Effector memory CD8-positive, alpha-beta T cell (primary cell): ENCODE measurements at places on chromosomes 16 and 17.

DNA sequence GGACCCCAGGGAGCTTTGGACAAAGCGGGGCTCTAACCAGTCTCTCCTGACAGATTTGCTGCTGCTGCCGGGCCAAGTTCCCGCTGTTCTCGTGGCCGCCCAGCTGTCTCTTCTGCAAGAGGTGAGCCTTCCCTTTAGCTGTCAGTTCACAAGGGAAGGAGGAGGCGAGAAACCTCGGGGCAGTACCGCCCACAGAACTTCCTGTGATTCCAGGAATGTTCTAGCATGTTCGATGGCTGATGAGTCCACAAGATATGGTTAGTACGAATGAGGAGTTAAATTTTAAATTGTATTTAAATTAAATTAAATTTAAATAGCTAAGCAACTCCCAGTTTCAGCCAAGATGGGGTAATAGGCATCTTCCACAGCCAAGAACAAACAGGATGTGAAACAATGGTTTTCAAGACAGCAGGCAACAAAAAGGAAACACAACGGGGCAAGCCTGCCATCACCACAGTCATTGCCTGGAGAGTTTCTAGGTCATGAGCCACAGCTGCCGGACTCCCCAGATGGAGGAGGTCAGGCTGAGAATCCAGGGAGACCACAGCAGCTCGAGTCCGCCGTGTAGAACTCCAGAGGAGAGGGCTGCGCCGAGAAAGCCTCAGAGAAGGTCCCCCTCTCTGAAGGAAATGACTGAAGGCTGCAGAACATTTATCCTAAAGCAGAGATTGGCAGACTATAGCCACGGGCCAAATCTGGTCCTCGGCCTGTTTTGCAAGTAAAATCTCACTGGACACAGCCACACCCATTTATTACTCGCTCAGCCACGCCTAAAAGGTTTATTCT is 9.5 kb upstream of the TCF25 start:
- DNase-seq = peak; percentile 27

- DNase-seq = no peak
Observed at GRCh38 chr16:83392743-83393142, 415.0 kb upstream of the HSBP1 start.

DNA sequence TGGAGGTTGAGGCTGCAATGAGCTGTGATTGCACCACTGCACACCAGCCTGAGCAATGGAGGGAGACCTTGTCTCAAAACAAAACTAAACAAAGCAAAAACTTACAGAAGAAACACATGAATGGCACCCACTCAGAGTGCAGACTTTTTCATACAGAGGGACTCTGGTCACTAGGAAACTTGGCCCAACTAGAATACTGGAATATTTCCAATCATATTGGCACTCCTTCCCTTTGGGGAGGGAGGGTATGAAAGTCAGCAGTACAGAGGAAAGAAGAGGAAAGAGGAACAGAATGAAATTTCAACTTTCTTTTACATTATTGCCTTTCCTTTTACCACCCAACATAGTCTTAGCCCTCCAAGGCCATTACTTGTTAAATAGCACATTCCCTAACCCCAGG is 28.2 kb downstream of the CMTR2 start:
- DNase-seq = no peak

- DNase-seq = no peak
Observed at GRCh38 chr16:86956437-86956836, 360.8 kb downstream of the C16orf95 start.

- DNase-seq = no peak
Observed at GRCh38 chr17:82343560-82343959, 10.0 kb upstream of the SECTM1 start.

GRCh38 chr17:64384253-64385186 is 6.1 kb downstream of the PECAM1 start:
- peak; percentile 44 for DNase-seq

GRCh38 chr16:89620406-89620841 is 7.0 kb downstream of the DPEP1 start:
- DNase-seq = no peak

DNA sequence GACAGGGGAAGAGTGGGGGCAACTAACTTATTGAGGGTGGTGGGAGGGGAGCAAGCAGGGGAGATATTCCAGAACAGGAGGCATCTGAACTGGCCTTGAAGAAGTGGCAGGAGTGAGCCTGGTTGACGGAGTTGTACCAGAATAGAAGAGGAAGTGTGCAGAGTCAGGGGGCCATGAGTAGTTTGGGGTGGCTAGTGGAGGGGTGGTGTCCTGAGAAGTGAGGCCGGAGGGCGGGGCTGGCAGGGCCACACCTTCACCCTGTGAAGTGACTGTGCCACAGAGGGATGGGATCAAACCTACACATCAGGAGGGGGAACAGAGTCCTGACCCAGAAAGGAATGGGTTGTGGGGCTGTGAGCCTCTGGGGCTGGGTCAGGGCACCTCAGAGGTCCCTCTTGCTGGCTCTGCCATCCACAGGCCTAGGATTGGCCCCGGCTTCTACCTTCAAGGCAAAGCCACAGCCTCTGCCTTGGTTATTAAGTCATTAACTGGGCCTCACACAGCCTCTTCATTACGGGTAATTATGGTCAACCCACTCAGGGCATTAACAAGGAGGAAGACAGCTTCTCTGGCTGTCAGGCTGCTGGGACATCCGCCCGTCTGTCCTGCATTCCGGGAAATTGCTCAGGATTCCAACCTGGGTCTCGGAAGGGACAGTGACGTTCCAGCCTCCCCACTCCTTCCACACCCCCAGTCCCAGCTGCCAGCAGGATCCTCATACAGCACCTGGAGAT is 12.7 kb downstream of the SPNS2 start:
- no peak for DNase-seq

- DNase-seq = no peak
Observed at GRCh38 chr16:55225972-55226542, 97.9 kb upstream of the IRX6 start.

GRCh38 chr16:59878999-59879398 is 1144.9 kb upstream of the GOT2 start:
- no peak for DNase-seq

GRCh38 chr17:1648963-1649843 is 463 bp downstream of the RILP start:
- DNase-seq = peak; percentile 93

DNA sequence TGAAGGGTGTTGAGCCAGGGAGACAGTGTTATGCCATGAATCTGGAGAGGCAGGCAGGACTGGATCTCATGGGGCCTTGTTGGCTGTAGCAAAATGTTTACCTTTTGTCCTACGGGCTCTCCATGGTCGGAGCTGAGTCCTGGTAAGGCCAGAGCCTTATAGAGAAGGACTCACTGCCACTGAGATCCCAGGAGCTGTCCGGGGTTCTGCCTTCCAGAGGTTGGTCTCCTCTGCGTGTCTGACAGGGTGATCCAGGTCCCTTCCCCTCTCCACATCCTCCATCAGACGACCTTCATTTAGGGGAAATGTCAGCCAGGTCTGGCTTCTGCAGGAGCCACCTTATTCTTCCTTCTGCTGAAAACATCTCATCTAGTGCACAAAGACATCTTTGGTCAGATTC is 285.2 kb upstream of the N4BP1 start:
- DNase-seq = no peak

DNA sequence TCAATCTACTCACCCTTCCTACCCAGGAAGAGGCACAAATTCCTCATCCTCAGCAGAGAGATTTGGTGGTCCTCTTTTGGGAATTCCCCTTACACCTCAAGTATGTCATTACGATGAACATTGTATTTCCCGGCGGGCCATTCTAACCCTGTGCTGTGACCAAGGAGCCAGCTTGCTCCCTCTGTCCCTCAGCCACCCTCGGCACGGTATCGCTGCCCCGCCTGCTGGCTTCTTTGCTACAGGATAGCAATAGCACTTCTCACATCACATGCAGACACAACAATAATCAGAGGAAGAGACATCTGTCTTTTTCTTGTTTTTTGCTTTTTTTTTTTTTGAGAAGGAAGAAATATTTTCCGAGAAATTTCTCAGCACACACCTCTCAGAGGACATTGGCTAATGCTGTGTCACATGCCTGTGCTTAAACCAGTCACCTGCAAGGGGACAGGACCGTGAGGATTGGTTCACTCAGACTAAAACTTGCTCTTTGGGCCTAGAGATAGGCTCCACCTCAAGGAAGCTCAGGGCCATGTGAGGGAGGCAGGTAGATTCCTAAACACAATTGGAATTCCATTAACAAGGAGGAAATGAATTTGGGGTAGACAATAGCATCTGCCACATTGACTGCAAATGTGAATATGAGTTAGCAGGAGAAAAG is 41.2 kb downstream of the TMC5 start:
- no peak for DNase-seq

DNA sequence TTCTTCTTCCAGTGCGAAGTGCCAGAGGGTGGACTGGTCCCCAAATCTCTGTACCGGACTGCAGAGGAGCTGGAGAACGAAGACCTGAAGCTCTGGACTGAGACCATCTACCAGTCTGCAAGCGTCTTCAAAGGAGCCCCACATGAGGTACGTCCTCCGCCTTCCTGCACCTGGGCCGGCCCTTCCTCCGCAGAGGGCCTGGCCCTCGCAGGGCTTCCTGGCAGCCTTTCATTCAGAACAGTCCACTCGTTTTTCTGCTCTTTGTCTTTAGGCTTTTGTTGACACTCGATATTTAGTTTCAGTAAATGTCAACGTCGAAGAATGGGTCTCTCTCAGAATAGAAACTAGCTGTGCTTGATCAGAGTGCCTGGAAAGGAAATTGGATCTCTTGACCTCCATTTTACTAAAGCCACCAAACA is 68.6 kb downstream of the SEC14L1 start:
- no peak for DNase-seq

GRCh38 chr16:17362183-17362582 is 108.6 kb downstream of the XYLT1 start:
- DNase-seq = no peak

DNA sequence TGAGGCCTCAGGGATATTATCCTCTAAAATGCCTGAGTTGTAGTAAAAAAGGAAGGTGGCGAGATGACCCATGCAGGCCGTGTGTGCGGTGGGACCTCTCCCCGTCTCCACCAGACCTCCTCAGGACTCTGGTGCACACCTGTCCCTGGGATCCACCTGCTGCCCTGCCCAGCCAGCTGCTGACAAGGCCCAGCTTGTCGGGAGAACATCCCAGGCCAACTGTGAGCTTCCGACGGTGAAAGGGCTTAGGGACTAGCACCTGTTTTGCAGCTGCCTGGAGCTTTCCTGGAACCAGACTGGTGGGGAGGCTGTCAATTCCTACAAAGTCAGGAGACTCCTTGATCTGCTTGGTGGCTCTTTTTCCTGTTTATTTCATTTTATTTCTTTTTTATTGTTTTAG is 11.6 kb downstream of the IL34 start:
- no peak for DNase-seq

GRCh38 chr17:16942141-16943031 is 29.5 kb downstream of the TNFRSF13B start:
- DNase-seq = no peak
